Fibroblast of skin of right biceps (primary cell): ENCODE measurements at places on chromosomes 13 and 19.

GRCh38 chr13:105960326-105960725 lies 575.1 kb downstream of the EFNB2 start:
- no peak for DNase-seq

- DNase-seq: peak; percentile 76
Observed at GRCh38 chr19:55452749-55453346, 8.6 kb downstream of the ISOC2 start.

DNA sequence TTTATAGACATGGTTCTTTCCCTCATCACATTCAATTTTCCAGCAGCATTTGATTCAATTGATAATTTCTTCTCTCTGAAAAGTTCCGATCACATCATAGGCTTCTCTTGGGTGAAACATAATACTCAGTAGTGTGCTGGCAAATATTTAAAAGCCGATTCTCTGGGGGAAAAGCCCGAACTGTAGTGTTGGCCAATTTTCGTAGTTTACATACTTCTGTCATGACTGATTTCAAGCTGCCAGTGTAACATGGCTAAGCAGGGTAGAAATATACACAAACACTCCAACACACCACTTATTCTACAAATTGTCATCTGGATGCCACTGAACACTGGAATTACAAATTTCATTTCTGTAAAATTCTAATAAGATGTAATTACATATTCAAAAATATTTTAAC lies 56.1 kb upstream of the FREM2 start:
- DNase-seq: peak; percentile 75

- no peak for DNase-seq
Observed at GRCh38 chr13:74346960-74347359, 212.8 kb upstream of the KLF12 start.

DNA sequence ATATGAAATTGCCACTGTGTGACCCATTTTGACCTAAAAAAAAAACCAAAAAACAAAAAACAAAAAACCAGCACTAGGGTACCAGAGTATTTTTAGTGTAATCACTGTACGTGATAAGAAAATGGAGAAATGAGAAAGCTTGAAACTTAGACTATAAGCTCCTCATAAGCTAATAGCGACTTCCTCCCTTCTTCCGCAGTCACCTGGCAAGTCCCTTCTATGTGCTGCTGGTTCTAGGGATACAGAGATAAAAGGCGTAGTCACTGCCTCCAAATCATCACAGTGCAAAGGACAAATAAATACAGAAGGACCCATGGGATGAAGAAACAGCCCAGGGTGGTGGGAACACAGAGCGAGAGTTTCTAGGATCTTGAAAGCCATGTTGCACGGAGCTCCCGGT lies 190.3 kb downstream of the TM9SF2 start:
- no peak for DNase-seq
